ENCODE measurements at places on chromosomes 4 and X.

DNA sequence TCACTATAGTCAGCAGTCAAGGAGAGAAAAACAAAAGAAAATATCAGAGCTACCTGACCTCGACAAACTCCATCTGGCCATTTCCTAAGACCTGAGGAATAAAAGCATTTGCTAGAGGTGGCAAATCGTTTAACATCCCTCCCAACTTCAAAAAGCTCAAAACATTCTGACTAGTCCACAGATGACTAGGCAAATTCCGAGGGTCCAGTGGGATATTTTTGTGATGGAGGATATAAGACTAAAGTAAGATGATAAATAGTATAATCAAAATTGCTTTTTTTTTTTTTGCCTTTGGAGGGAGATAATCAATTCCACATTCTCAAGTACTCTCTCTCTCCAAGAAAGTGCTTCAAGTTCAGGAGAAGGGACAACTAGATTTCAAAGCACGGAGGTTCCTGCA, 119.1 kb upstream of the ETNPPL start:
- DNase-seq: no peak

DNA sequence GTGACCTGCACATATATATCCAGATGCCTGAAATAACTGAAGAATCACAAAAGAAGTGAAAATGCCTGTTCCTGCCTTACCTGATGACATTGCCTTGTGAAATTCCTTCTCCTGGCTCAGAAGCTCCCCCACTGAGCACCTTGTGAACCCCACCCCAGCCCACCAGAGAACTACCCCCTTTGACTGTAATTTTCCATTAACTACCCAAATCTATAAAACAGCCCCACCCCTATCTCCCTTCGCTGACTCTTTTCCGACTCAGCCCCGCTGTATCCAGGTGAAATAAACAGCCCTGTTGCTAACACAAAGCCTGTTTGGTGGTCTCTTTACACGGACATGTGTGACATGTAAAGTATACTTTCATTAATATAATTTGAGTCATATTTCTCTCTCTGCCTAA, 320.3 kb upstream of the TECRL start:
- no peak for DNase-seq

GRCh38 chr4:85834934-85835333, 360.0 kb downstream of the ARHGAP24 start:
- no peak for DNase-seq

DNA sequence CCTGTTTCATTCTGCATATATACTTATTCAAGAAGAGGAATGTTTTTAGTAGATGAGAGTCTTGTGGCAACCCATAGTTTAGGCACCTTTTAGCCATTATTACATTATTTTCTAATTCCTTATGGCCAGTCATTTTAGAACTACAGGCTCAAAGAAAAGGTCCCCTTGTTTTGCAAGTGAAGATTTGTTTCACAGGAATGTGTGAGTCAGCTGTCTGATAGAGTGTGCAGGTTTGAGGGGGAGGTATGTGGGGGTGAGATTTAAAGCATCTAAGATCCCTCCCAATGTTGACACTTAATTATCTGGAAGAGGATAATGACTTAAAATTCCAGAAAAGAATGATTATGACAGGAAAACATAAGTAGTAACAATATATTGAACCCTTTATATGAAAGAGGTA, 495.6 kb downstream of the KCNIP4 start:
- no peak for DNase-seq

GRCh38 chr4:142434519-142435224, 411.4 kb downstream of the INPP4B start:
- no peak for DNase-seq

All from right forelimb (tissue), 1 donor.